ENCODE measurements at places on chromosomes 2 and 18.

DNA sequence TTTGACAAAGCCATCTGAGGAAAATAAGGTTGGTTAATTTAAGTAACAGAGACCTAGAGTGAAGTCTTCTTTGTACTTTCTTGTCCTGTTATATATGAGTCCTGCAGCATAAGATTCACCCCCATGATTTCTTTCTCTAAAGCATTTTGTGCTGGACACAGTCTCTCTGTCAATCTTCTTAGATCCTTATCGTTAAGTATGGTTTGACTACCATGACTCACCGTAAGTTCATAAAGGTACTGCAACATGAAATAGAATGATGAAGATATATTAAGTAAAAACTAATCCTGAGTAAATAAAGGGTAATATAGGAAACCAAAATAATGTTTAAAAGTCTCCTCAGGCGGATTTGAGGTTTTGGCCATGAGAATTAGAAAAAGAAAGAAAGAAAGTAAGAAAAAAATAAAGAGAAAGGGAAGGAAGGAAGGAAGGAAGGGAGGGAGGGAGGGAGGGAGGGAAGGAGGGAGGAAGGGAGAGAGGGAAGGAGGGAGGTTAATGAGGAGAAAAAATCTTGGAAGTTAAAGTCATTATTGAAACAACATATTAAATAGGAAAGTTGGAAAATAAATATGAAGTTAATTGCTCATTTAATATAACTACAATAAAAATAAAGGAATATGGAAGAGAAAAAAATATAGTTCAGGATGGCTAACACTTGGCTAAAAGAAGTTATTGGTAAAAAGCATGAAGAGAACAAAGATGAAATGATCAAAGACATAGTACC, 980.3 kb upstream of the CDH2 start:
- DNase-seq, result no peak

DNA sequence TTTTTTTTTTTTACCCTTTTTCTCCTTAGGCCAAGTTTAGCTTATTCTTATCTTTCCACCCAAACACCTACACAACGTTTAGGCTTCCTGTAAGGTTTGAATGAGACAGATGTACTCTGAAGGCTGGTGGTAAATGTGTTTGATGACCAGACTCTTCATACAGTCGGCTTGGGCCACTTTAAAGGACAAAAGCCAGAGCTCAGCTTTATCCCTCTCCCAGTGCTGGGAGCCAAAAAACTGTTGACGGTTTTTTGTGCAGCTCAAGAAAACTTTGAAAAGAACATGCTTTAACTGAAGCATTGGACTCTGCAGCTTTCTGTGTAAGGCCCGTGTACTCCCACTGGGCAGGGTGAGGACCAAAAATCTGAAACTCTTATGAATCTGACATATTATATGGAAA, 15.4 kb downstream of the CD8A start:
- no peak for DNase-seq

DNA sequence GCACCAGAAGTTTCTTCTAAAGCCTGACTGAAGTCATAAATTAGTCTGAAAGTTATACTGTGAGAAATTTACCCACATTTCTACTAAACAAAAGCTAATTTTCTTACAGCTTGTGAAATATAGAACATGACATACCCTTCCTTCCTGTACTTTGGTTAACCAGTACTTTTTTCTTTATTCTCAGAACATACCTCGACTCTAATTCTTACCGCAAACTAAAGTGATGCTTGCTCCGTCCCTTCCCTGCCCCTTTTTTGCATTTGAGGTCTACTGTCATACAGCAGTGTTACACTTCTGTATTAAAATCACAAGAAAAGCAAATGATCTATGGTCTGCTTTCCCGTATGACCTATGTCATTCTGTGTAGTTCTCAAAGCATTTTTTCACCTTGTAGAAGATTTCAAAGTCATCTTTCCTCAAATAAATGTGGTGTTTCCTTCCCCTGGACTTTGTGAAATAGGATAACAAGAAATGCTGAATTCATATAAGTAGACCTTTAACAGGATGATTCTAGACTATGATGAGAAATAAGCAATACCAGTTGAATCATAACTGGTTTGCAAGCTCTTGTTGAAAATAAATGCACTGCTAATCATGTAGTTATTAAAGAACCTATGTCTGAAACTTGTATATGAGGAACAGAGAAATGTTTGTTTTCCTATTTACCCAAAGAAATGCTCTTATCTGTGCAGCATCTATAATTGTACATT, 30.4 kb downstream of the CYTIP start:
- no peak for DNase-seq

DNA sequence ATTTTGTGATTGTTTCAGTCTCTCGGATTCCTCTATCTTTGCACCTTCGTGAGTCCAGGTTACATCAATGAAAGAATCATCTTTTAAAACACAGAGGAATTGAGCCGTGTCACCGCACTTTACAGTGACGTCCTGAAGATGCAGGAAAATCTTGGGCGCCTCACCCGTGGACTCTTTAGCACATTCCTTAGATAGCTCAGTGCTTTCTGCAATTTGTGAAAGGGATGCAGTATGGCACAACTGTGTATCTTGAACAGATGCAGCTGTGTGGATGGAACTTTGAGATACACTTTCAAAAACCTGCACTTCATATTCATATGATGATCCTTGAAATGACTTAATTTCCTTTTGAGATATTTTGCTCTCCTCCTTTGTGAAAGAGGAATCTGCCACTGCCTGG, 50.9 kb downstream of the TTN start:
- DNase-seq, result no peak

- no peak for DNase-seq
Observed at GRCh38 chr2:165645930-165646831, 147.9 kb downstream of the GALNT3 start.

- DNase-seq, result no peak
Observed at GRCh38 chr2:207477896-207478295, 51.9 kb upstream of the CREB1 start.

GRCh38 chr2:176162911-176163671, 6.0 kb downstream of the HOXD3 start:
- no peak for DNase-seq

DNA sequence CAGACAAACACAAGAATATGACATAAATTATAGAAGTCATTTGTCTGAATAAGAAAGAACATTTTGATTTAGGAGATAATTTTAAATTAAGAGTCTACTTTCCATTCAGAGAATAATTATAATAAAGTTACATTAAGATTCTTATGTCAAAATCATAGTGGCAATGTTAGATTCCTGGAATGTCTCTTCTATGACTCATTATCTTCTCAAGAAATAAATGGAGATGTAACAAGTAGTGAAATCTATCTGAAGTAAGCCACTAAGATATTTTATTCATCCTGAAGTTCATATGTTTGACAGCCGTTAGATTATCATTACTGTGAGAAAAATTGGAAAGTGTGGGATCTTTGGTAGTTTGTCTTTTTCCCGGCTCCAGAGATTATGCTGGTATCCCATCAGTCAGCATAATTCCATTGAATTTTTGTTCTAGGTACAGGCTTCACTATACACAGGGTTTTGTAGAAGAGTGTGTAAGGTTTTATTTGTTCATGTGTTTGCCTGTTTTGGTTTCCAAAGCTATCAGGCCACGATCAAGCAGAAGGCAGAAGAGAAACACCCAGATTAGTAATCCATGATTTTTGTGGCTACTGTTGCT, 1246.6 kb upstream of the LRRTM1 start:
- DNase-seq, result no peak

DNA sequence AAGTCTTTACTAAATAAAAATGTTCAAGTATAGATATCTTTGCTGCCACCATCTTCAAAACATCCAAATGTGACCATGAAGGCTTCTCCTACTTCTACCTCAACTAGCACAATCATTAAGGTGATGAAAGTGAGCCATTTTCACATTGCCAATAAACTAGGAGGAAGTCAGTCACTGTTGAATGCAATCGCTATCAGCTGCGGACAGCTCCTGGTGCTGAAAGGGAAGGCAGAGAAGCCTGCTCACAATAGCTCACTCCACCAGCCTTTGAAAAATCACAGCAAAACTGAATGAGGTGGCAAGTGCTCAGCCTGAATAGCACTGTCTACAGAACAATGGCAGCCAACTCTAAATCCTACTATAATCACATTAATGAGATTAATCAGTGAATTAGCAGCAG, 2.2 kb downstream of the MYT1L start:
- no peak for DNase-seq

DNA sequence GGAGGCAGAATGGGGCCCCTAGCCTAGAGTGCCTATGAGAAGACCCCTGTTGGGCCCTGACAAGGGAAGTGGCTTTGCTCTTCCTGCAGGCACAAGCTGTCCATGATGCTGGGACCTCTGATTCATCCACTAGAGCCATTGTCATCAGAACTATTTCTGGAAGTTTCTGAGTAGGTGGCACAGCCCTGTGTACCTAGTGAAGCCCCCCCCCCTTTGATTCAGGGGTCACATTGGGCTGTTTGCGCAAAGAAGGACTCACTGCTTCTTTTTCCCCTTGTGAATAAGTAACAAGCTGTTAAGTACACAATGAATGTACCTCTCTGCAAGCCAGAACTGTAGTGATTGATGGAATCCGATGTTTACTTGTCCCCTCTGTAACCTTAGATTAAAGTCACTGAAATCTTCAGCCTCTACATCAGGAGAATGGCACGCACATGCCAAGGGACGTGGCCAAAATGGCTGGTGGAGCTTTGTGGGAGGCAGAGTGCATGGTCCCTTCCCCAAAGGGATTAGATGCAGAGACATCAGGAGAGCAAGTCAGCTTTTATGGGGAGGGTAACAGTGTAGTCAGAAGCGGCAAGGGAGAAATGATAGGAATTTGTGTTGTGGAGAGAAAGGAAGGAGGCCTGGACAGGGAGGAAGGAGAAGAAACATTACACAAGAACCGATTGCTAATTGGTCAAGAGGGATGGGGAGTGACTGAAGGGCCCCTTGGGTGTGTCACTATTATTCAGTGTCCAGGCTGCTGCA, 267.6 kb upstream of the RAB12 start:
- peak; percentile 75 for DNase-seq

DNA sequence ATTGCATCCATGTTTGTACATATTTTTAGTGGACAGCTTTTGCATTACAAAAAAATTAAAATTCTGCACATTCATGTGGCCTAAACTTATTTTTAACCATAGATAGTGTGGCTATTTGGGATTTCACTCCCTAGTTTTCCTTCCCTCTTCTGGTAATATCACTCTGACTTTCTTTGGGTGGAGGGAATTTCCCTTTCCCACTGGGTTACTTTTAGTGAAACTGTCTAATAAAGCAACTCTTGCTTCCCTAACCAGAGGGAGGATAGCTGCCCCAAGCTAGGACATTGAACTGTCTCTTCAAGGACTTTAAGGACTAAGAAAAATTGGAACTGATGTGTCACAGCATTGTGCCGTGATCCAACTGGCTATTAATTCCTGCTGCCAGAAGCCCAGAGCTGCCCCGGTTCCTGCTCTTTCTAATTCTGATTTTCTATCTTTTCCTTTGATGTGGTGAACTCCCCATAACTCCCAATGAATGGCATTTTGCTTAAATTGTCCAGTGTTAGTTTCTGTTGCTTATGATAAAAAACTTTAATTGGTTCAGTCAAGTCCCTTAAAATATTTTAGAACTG, 20.0 kb upstream of the EFR3B start:
- no peak for DNase-seq

- DNase-seq, result no peak
Observed at GRCh38 chr2:27209621-27210401, 2.0 kb upstream of the ATRAID start.

GRCh38 chr2:105144152-105144940, 97.2 kb upstream of the GPR45 start:
- DNase-seq, result no peak

- peak; percentile 22 for DNase-seq
Observed at GRCh38 chr2:23384551-23385343, at the start of gene KLHL29. Gene KLHL29, plus strand, starts transcription at chr2:23385179. Its CDS starts 177,018 bp downstream, at chr2:23562197.

DNA sequence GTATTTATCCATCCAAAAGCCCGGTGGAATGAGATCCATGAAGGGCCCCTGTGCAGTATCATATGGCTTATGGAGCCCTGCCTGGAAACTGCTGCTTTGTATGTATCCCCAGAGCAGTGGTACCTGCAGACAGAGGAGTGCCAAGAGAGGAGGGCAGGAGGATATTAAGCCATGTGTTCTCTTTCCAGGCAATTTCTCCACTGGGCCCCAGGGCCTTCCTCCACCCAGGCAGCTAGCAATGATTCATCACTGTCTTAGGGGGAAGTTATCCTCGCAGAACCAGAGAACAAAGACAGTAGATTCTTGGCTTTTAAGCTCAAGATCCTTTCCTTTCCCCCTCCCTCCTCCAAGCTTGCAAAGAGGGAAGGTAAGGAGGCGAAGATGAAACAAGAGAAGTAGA, 98.1 kb downstream of the LRRC30 start:
- DNase-seq, result no peak

DNA sequence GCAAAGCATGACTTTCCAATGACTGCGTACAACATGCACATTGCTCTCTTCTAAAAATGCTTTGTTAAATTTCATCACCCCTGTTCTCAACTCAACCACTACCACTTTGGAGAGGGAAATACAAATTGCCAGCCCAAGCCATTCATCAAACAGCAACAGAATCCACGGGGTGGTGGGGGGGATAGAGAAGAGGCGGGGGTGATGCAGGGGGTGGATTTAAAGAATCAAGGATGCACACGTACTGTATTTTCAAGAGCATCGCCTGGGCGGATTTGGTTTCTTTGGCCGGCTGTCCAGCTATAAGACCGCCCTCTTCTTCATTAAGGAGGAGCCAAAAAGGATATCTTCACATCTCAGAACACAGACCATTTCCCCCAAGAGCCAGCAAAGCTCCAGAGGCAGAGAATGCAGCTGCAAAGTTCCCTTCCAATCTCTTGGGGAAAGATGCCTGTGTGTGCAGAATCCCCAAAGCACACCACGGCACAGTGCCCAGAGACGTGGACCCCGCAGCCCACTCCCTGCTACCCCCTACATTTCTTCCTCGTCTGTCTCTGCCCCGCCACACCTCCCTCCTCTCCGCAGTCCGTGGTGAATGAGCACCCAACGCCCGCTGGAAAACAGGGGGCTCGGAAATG, 977 bp downstream of the SLC8A1 start:
- no peak for DNase-seq

- DNase-seq, result no peak
Observed at GRCh38 chr2:135475128-135475527, 55.9 kb downstream of the ZRANB3 start.

- DNase-seq, result peak; percentile 31
Observed at GRCh38 chr2:170396799-170397459, 219.0 kb downstream of the MYO3B start.

GRCh38 chr2:208250388-208250787, 4.5 kb downstream of the IDH1 start:
- DNase-seq, result peak; percentile 13

All from H4 (cell line).